Glutamatergic neuron (in vitro differentiated cells): ENCODE measurements at places on chromosomes 7 and 10. TPM values are rescaled to one million over a fixed set of nuclear protein-coding genes. Genes with fewer than 3 reads are reported as not detected.

GRCh38 chr7:4862156-4862555 is 326 bp upstream of the PAPOLB start:
- no peak for DNase-seq
- peaks cover 2% of the 10 kb centered on the region for H3K27me3 ChIP-seq
- H3K4me1 ChIP-seq: peaks cover 10% of the 10 kb centered on the region

DNA sequence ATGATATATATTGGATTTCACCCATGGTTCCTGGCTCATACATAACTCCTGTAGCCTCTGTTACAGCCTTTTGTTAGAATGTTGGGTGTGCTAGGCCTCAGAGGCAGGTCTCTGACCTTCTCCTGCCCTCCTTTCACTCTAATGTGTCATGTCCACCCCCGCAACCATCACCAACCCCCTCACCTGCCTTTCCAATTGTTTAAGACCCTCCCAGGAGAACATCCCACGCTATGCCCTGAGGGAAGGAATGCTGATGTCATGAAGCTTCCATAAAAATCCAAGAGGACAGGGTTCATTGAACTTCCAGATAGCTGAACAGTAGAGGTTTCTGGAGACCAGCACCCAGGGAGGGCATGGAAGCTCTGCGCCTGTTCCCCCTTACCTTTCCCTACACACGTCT is 30.8 kb upstream of the C10orf67 start:
- no peaks in the 10 kb centered on the region for H3K4me1 ChIP-seq
- no peak for DNase-seq
- no peak overlapping the region for H3K27ac ChIP-seq
- H3K4me3 ChIP-seq: no peak overlapping the region
- no peaks in the 10 kb centered on the region for H3K36me3 ChIP-seq

GRCh38 chr7:4042402-4043045 is 639.6 kb upstream of the FOXK1 start:
- H3K4me3 ChIP-seq: no peak overlapping the region
- peaks cover 8% of the 10 kb centered on the region for H3K27me3 ChIP-seq
- peaks cover 12% of the 10 kb centered on the region for H3K4me1 ChIP-seq
- H3K27ac ChIP-seq: no peak overlapping the region
- no peak for DNase-seq

DNA sequence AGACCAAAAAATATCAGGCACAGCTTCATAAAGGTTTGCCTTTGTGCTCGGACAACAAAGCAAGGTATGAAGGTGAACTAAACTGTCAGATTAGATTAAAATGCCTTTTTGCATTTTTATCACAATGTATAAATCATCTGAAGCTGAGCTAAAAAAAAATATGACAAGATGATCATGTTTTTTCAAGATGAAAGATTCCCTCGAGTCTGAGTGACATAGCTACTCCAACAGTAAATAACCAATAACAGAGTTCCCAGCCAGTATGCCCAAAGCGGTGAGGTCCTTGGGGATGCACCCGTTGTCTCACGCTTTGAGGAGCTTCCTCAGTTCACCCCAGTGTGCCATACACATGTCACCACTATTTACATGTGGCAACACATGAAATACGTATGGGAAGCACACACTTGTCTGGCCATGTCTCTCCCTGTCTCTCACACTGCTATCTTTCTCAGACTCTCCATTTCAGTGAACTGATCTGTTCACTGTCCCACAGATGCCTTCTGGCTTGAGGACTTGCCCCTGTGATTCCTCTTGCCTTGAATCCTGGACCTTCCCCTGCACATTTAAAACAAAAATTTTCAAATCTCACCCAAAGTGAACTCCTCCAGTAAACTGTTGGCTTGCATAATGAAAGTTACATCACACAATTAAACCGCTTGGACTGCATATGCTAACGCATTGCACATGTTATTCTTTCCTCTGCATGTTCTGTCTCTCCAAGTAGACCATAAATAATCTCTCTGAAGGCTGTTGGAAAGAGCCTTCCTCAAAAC is 2.6 kb upstream of the PIK3CG start:
- H3K36me3 ChIP-seq: no peaks in the 10 kb centered on the region
- DNase-seq: no peak
- no peaks in the 10 kb centered on the region for H3K4me1 ChIP-seq
- H3K27me3 ChIP-seq: no peaks in the 10 kb centered on the region
- no peak overlapping the region for H3K4me3 ChIP-seq

- no peaks in the 10 kb centered on the region for H3K27me3 ChIP-seq
- no peaks in the 10 kb centered on the region for H3K4me1 ChIP-seq
- no peak overlapping the region for H3K27ac ChIP-seq
- peaks cover 9% of the 10 kb centered on the region for H3K36me3 ChIP-seq
Measured at GRCh38 chr10:7027913-7028808, 382.7 kb downstream of the SFMBT2 start.

The AIMP2 gene
- total RNA-seq: 35.2 TPM

The RGR gene
- total RNA-seq: not detected

DNA sequence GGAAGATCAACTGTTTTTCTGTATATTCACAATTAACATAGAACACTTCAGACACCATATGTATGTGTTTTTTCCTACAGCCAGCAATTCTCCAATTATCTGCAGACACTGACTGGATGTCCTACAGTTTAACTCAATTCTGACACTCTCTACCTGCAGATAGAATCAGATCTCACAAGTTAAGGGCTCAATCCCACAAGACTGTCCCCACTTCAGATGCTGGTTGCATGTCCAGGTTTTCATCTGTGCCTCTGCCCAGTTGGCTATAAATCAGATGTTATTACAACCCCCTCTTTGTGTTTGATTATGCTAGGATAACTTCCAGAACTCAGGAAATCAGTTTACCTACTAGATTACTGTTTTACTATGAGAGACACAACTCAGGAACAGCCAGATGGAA is 295.9 kb downstream of the TWIST1 start:
- no peaks in the 10 kb centered on the region for H3K27me3 ChIP-seq
- H3K27ac ChIP-seq: no peak overlapping the region
- no peaks in the 10 kb centered on the region for H3K36me3 ChIP-seq

DNA sequence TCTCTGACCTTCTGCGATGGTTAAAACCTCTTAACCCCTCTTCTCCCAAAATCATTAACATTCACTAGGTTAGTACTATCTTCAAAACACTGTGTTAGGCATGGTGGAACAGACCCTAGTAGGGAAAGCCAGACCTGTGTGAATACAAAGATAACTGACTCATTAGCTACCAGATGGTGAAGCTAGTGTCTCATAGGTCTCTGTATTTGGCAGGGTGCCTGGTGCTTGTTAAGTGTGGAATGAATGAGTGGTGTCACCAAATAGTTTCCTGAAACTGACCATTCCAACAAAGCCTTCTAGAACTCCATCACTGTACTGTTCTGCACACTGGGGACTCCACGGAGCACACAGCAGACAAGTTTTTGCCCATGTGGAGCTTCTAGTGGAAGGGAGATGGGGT is 27.7 kb upstream of the TM9SF3 start:
- DNase-seq: no peak
- H3K27ac ChIP-seq: no peak overlapping the region
- H3K4me1 ChIP-seq: peaks cover 15% of the 10 kb centered on the region
- no peaks in the 10 kb centered on the region for H3K36me3 ChIP-seq
- H3K27me3 ChIP-seq: no peaks in the 10 kb centered on the region

The TMEM225B gene
- total RNA-seq: 0.66 TPM

- no peaks in the 10 kb centered on the region for H3K36me3 ChIP-seq
- H3K4me3 ChIP-seq: no peak overlapping the region
- peaks cover 27% of the 10 kb centered on the region for H3K4me1 ChIP-seq
- H3K27ac ChIP-seq: peak overlapping the region; percentile 62
- no peak for DNase-seq
Measured at GRCh38 chr7:1559626-1560590, 3.9 kb upstream of the TMEM184A start.
